ENCODE measurements at places on chromosomes 6 and 20.
A peak's percentile ranks its signal among the peaks of the same experiment; 100 is the strongest.

GRCh38 chr20:57426271-57426689 lies 35.1 kb downstream of the RBM38 start:
- DNase-seq: no peak

- DNase-seq: no peak
Measured at GRCh38 chr6:101550451-101550850, 156.9 kb downstream of the GRIK2 start.

- DNase-seq: peak; percentile 40
Measured at GRCh38 chr20:6700563-6701329, 66.7 kb upstream of the BMP2 start.

- DNase-seq: no peak
Measured at GRCh38 chr6:94559829-94560537, 1017.4 kb upstream of the MANEA start.

DNA sequence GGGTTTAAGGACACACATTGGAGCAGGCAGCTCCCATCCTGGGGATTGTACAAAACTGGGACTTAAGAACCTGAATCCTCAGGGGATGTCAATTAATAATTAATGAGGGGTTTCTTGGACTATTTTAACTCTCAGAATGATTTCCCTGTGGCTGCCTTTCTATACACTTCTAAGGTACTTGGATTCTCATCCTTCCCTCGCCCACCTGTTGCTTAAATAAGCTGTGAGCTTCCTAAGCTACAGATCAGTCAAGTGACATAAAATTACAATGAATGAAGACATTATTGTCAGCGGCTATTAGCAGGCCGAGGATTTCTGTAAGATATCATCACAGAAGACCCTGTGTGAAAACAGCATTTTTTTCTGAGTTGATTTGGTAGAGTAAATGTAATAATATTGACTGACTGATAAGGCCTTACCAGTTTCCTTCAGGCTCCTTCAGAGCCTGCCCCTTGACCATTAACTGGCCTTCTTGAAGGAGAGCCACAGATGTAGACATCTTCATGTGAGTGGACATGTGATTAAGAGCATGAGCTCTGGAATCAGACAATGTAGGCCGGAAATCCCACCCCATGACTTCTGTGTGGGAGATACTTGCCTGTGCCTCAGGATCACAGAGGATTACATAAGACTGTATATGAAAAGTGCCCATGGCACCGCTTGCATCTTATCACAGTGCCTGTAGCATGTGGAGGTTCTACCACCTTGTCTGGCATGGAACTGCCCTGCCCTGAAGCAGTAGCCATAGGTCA lies 101.7 kb downstream of the TULP4 start:
- no peak for DNase-seq

GRCh38 chr6:2976571-2977085 lies 5.3 kb upstream of the SERPINB6 start:
- no peak for DNase-seq

DNA sequence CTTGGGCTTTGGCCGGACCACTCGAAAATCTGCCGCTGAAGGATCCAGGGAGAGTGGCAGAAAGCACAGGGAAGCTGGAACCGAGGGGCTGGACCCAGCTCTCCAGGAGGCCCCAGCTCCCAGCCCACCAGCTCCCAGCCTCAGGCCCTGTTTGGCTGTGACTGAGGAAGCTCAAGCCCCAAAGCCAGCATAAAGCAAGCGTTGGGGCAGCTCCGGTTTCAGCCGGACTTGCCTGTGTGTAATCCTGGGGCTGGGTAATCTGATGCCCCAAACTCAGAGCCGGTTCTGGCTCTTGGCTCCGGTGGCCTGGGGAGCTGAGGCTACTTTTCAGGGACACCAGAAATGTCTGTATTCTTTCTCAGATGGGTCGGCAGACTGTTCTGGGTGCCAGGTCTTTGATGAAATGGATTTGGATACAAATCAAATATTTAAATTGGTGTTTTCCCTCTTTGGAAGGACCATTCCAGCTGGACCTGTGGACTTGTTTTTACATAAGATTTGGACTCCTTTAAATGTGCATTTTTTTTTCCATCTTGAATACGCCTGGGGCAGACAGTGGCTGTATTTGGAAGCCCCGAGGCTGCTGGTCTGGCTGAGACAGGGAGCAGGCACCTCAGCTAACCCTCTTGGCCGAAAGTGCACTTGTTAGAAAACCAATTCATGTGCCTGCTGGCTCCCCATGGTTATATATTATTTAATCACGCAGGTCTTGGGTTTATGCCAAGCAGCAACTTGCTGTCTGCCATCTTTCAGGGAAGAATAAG lies 29.7 kb downstream of the RPP40 start:
- no peak for DNase-seq

GRCh38 chr6:45930420-45931040 lies 85.1 kb downstream of the CLIC5 start:
- no peak for DNase-seq

- DNase-seq: no peak
Measured at GRCh38 chr6:7112741-7113313, 5.1 kb downstream of the RREB1 start.

- DNase-seq: no peak
Measured at GRCh38 chr6:119591235-119591634, 241.7 kb upstream of the MAN1A1 start.

GRCh38 chr6:55227862-55228261 lies 53.5 kb downstream of the HCRTR2 start:
- no peak for DNase-seq

GRCh38 chr6:89604653-89605052 lies 33.9 kb downstream of the LYRM2 start:
- no peak for DNase-seq

DNA sequence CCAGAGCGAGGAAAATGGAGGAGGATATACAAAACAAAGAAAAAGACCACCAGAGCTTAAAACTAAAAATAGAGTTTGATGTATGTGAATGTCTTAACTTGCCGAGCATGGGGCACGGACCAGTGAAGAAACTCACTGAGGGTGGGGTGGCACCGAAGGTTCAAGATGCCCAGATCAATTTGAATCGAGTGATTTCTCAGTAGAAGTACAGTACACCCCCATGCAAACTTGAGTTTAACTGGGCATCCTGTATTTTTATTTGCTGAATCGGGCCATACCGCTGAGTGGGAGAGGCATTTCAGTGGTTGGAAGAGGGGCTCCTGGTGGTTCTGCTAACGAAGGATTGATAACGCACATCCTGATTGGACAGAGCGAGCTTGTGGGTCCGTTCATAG lies 81.7 kb downstream of the ANKRD60 start:
- DNase-seq: no peak
